GM10248 (cell line): ENCODE measurements at places on chromosomes 16 and 17.

DNA sequence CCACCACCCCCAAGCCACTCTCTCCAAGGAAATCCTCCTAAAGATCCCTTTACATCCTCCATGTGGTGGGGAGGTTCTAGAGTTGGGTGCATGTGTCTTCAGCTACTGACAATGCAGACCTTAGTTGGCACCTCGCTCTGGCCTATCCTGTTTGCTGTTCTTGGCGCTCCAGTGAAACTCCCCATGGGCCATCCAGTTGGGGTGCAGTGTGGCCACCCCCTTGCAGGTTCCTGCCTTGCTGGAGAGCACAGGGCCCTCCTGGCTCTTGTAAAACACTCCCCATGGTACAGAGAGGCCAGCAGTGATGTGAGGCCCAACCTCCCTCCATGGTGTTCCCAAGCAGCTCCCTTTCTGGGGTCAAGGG lies 22.7 kb upstream of the STH start:
- no peak for DNase-seq

GRCh38 chr16:57616241-57616640 lies 12.2 kb upstream of the ADGRG1 start:
- no peak for DNase-seq

- DNase-seq = no peak
These were observed 26.4 kb upstream of the PSMC5 start for GRCh38 chr17:63800783-63801182.

DNA sequence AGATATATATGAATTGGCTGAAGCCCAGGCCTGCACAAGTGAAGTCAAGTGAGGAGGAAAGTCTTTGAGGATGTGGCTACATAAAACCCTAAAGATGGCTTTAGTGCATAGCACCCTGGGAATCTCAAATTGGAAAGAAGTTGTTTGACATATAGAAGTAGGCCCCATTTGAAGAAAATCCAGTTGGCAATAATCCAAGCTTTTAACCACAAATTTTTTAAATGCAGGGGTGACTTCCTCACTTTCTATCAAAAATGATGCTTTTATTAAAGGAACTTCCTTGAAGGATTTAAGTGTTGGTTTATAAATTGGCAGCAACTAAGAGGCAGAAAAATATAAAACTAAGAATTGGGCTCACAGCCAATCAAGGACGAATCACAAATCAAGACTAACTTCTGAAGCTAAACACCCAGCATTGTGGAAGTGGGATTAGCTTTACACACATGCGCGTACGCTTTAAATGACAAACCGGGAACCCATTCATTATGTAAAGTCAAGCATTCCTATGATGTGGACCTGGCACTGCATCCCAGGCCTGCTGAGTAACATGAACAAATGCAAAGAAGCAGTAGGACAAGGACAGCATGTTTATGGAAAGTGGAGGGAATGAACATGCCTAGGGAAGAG lies 63.3 kb downstream of the NOG start:
- DNase-seq = no peak

DNA sequence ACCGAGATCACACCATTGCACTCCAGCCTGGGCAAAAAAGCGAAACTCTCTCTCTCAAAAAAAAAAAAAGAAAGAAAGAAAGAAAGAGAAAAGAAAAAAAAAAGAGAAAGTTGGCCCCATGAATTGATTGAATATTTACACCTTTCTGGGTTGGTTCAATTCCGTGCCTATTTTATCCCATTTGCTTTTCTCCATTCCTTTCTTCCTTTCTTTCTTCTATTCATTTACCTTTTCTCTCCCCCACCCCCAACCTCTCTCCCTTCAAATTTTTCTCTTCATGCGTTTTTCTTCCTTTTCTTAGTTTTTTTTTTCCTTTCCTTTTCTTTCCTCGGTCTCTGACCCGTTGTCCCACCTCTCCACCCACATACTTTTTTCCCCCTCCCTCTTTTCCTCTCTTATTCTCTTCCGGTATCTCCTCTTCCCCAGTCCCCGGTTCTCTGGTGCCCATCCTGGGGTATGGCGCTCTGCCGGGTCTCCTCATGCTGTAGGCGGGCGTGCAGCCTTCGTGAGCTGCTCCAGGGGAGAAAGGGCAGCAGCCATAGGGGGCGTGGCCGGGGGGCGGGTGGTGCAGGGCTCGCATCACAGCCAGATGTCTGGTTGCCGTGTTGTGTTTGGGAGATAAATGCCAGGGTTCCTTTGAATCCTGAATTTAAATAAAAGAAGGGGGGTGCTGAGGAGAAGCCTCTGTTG lies 5.3 kb upstream of the COL1A1 start:
- DNase-seq = no peak
